ENCODE measurements at places on chromosomes 7 and 10. TPM values are rescaled to one million over a fixed set of nuclear protein-coding genes. Genes with fewer than 3 reads are reported as not detected.

The LBX1 gene
- not detected for polyA plus RNA-seq

The PTF1A gene
- not detected for polyA plus RNA-seq

The TMEM196 gene
- not detected for polyA plus RNA-seq

The SFRP5 gene
- not detected for polyA plus RNA-seq

The TRIM8 gene
- 25.2 TPM for polyA plus RNA-seq

The HPSE2 gene
- polyA plus RNA-seq, result not detected

The SGPL1 gene
- 10.1 TPM for polyA plus RNA-seq

The CYP26A1 gene
- polyA plus RNA-seq, result not detected

The IFIT2 gene
- 9.9 TPM for polyA plus RNA-seq

The CALML3 gene
- not detected for polyA plus RNA-seq

Measured in GM12878 (cell line).